ENCODE measurements at places on chromosomes 7 and 10. TPM values are rescaled to one million over a fixed set of nuclear protein-coding genes. Genes with fewer than 3 reads are reported as not detected.

The VSTM2A gene
- not detected for total RNA-seq

The PVRIG gene
- not detected for total RNA-seq

The C7orf33 gene
- not detected for total RNA-seq

The AP1S1 gene
- 79.5 TPM for total RNA-seq

The LRRC4 gene
- total RNA-seq, result 1.3 TPM

The TMEM229A gene
- total RNA-seq, result not detected

DNA sequence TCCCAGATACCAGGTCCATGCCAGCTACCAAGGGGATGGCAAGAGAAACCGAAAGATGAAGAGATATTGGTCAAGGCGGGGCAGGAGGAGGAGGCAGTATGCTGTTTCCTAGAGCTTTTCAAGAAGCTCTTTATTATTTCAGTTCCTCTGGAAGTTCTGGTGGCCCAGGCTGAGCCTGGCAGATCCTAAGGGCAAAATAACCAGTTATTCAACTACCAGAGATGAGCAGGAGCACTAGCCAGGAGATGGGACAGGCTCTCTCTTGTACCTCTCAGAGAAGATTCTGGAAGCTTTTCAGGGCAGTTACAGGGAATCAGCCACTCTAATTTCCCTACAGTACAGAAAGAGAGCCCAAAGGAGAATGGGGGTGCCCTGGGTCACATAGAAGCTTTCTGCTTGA lies 5.3 kb downstream of the DNAJB12 start:
- no peak for DNase-seq

The TSPAN33 gene
- total RNA-seq, result 153 TPM

- no peak for DNase-seq
These were observed 128.9 kb upstream of the VWC2 start for GRCh38 chr7:49644396-49645166.

- DNase-seq, result no peak
These were observed 94.3 kb downstream of the SIRT1 start for GRCh38 chr10:67978749-67979148.

The CHCHD2 gene
- 682 TPM for total RNA-seq

DNA sequence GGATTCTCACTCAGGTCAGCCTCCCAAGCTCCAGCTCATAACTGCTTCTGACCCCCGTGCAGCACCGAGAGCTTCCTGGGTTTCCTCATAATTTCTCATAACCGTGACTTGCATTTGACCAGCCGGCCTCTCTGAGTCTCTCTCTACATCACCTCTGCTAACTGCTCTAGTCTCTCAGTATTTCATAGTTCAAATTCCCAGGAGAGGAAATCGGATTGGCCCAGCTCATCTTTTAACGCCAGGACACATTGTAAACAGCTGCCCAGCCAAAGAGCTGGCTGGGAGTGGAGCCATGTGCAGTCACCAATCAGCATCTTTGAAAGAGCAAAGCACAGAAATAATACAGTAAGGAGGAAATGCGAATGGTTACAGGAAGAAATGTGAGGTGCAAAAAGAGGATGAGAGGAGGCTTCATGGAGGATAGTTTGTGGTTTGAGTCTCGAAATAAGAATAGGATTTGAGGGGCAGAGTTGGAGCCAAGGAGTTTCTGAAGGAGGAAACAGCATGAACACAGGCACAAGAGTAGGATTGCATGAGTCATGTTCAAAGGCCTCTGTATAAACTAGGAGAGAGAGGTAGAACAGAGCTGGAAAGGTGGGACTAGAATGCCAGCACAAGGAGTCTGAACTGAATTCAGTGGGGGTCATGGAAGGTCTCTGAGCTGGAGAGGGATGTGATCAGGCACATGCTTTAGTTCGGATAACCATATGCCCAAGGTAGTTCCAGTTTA lies 15.2 kb upstream of the LBX1 start:
- peak; percentile 78 for DNase-seq

The SLC39A12 gene
- total RNA-seq, result not detected

DNA sequence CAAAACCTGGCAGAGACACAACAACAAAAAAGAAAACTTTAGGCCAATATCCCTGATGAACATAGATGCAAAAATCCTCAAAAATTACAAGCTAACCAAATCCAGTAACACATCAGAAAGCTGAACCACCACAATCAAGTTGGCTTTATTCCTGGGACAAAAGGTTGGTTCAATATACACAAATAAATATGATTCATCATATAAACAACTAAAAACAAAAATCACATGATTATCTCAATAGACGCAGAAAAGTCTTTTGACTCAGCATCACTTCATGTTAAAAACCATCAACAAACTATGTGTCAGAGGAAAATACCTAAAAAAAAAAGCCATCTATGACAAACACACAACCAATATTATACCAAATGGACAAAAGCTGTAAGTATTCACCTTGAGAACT lies 283.5 kb downstream of the THSD7A start:
- no peak for DNase-seq

- no peak for DNase-seq
These were observed 179.4 kb downstream of the ELFN1 start for GRCh38 chr7:1849351-1850041.

DNA sequence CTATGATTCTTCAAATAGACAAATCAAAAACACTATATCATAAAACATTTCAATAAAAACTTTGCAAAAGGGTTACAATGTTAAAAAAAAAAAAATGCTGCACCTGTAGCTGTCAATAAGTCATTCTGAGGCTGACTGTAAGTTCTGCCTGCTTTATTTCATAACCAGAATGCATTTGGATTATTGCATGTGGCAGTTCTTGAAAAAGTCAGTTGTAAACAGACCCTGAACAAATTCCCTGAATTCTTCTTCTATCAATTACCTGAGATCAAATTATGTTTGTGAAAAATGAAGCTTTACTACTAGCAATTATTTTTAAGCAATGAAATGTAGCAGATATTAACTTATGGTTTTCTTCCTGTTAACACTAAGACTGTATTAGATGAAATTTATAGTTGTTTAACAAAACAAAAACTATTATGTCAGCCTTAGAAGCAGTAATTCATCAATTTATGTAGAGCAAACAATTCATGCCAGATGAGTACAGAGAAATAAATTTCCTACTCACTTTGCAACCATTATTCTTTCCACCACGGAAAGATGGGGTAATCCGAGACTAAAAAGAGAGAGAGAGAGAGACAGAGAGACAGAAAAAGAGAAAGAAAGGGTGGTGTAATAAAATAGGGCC lies 107.8 kb downstream of the SFMBT2 start:
- DNase-seq, result no peak

DNA sequence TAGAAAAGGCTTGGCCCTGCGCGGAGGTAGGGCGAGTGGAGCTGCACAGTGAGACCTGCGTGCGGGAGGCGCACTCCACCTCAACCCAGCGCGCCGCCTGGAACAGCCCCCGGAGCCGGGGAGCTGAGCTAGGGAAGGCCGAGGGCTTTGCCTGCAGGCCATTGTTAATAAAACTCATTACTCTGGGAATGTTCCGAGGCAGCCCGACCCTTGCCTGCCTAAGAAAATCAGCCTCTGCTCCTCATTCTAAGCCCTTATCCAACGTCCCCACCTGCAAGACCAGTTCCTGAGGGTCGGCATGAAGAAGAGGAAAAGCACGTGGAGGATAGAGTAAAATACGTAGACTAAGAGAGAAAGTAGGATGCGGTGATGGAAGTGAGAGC lies 55.3 kb downstream of the C7orf25 start:
- no peak for DNase-seq

The ELFN1 gene
- total RNA-seq, result not detected

- no peak for DNase-seq
These were observed 249.0 kb downstream of the TNS3 start for GRCh38 chr7:47332681-47333553.

DNA sequence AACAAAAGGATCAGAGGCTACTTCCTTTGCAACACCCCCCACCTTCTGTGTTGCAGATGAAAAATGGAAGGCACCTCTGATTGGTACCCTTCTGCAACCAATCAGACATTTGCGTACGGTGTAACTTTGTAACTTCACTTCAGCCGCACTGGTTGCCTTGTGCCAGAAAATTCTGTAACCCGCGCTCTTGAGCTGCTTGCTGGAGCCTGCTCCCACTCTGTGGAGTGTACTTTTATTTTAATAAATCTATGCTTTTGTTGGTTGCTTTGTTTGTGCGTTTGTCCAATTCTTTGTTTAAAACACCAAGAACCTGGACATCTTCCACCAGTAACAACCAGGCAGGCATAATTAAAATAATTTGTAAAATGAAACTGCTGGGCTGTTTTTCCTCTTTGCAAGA lies 31.5 kb upstream of the TAX1BP1 start:
- no peak for DNase-seq

GRCh38 chr7:134747326-134747725 lies 32.1 kb upstream of the CALD1 start:
- no peak for DNase-seq

GRCh38 chr10:78199759-78200158 lies 166.1 kb downstream of the RPS24 start:
- DNase-seq, result no peak

DNA sequence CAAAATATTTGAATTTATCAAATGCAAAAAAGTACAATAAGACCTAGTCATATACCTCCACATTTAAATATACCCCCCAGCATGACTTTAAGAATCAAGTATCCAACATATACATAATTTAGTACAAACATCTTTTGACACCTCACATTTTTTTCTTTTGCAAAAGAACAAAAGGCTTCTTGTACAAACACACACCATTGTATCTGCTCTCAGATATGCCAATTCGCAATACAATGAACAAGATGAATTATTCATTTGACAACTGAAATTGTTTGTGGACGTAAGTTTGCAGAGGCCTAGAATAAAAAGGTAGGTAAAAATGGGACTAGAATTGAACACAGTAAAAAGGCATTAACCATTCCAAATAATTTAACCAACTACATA lies 154.4 kb downstream of the CACNA2D1 start:
- DNase-seq, result no peak

DNA sequence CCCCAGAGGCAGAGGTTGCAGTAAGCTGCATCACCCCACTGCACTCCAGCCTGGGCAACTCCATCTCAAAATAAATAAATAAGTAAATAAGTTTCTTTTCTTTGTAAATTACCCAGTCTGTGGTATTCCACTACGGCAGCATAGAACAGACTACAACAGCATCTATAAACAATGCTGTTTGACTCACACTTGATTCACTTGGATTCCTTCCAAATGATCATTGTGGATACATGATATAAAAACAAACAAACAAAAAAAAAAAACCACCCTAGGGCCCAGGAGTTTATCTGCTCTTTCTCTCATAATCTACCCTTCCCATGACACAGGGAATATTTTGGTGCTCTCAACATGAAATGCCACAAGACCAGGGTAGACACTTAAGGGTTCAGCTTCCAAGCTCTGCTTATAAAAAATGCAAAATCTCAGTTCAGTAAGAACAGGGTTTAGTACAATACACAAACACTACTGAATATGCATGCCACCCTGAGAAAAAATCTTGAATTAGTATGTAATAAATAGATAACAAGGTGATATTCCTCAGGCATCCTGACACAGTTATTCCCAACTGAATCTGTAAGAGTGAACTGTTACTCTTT lies 200.9 kb downstream of the FAM107B start:
- DNase-seq, result peak; percentile 28

- DNase-seq, result no peak
These were observed 216.4 kb upstream of the LRGUK start for GRCh38 chr7:133910761-133911160.

GRCh38 chr10:35889971-35890675 lies 248.0 kb upstream of the FZD8 start:
- no peak for DNase-seq

DNA sequence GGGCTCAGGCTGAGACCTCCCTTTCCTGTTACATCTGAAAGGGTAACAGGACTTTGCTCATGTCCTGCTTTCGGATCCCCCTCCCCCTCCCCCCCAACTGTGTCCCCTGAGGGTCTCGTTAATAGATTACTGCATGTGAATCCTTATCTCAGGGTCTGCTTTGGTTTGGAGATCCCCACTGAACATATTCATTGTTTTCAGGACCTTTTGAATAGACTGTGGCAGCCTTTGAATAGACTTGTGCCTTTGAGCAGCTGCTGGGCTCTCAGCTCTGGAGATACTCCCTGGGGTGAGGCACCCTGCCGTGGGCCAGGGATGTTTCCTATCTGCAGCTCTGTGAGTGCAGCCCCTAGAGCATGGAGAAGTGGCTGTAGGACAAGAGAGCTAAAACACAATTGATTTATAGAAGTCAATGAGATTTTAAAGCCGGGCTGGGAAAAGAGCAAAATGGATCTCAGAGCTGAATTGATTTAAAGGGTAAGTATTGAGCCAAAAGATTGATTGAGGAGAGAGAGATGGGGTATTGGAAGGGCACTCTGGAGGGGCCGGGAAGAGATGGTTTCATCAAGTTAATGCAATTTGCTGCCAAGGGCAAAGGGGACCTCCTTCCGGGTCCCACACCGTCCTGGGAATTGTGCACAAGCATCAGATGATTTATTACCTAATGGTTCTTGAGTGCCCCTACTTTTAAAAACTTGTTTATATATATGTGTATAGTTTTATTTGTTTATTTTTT lies 9.9 kb downstream of the ARHGAP22 start:
- peak; percentile 47 for DNase-seq

The VGF gene
- not detected for total RNA-seq
